Thoracic aorta (tissue), 2 donors: ENCODE measurements at places on chromosomes 1 and 21. TPM values are rescaled to one million over a fixed set of nuclear protein-coding genes. Genes with fewer than 3 reads are reported as not detected.

- no peak overlapping the region for H3K4me3 ChIP-seq
- H3K27me3 ChIP-seq, result no peaks in the 10 kb centered on the region
- no peaks in the 10 kb centered on the region for H3K36me3 ChIP-seq
- no peak for DNase-seq
- no peak overlapping the region for H3K27ac ChIP-seq
Measured at GRCh38 chr1:192700834-192701271, 64.9 kb downstream of the RGS13 start.

DNA sequence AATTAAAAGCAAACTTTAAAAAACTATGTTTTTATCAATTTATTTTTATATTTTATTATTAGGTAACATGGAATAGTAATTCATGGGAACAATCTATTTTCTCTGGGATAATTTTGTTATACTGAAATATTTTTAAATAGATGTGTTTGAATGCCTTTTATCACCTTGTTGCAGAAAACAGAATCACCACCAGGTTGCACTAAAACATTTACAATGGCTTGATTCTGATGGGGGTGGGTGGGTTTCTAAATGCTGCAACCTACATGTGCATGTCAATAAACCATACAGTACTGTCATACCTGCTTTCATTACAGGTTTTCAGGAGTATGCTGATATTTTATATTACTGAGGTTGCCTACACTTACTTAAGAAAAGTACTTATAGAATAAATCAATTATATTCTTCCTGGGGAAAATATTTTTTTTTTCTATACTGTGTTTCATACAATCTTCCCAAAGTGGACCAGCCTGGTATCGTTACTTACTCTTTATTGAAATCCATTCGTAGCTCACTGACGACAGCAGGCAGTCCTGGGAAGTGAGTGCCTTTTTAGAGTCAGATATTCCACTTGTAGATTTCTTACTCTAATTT, 132.8 kb downstream of the PTPRC start:
- no peaks in the 10 kb centered on the region for H3K36me3 ChIP-seq
- H3K27ac ChIP-seq, result no peak overlapping the region
- no peaks in the 10 kb centered on the region for H3K27me3 ChIP-seq
- H3K4me1 ChIP-seq, result no peaks in the 10 kb centered on the region
- no peak overlapping the region for H3K4me3 ChIP-seq
- DNase-seq, result no peak

DNA sequence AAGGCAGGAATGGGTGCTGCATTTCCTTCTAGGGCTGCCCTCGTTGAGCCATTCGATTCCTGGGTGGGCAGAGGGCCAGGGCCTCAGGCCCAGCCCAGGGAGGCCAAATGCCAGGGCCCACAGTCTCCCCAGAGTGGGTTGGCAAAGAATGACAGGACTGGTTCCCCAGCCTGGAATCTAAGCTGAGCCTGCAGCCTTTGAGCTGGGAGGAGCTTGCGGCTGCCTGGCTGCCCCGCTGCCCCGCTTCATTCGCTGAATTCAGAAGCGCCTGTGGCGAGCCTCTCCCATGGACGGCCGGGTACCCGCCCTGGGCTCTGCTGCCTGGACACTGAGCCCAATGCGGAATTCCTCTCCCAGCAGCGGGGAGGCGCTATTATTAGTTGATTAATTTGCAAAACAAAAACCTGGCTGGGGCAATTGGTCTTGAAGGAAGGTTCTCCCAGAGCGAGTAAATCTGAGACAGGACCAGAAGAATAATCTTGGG, 32.3 kb upstream of the TARDBP start:
- no peaks in the 10 kb centered on the region for H3K36me3 ChIP-seq
- H3K27ac ChIP-seq, result peak overlapping the region; percentile 61
- H3K27me3 ChIP-seq, result no peaks in the 10 kb centered on the region

DNA sequence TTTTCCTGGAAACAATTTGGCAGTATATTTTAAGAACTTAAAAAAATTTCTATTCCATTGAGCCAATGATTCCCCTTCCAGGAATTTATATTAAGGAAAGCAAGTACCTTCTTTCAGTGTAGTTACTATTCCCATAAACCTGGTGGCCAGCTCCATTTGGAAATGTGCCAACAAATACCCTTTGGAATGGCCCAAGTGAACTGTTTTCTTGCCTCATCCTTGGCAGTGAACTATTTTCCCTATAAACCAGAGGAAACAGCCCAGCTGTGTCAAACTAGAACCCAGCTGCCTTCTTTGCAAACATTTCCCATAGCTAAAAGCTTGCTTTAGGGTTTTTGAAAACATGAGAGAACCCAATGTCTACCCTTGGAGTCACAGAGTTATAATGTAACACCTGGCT, 496.9 kb downstream of the NEGR1 start:
- H3K27ac ChIP-seq, result no peak overlapping the region
- H3K4me3 ChIP-seq, result no peak overlapping the region
- H3K36me3 ChIP-seq, result no peaks in the 10 kb centered on the region
- no peaks in the 10 kb centered on the region for H3K4me1 ChIP-seq
- no peak for DNase-seq

DNA sequence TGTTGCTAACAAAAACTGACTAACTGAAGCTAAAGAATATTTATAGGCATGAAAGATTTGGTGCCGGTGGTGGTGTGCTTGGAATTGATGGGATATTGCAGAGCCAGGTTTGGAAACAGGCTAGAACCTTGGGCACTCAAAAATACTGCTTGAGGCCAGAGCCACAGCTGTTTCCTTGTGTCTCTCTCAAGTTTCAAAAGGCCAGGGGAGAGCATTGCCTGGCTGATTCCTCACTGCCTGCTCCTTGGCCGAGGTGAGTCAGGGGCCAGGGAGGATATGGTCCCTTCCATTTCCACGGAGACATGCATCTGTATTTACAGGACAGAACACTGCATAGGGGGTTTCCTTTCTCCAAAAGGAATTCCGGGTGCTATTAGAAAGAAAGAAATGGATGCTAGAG, 36.1 kb upstream of the IVNS1ABP start:
- no peak for DNase-seq
- H3K36me3 ChIP-seq, result no peaks in the 10 kb centered on the region
- H3K4me1 ChIP-seq, result no peaks in the 10 kb centered on the region
- H3K4me3 ChIP-seq, result no peak overlapping the region
- H3K27ac ChIP-seq, result no peak overlapping the region

Gene IGFN1
- total RNA-seq, result not detected

Gene PAPPA2
- total RNA-seq, result 1.1 TPM
